ENCODE measurements at places on chromosomes 4 and X.

DNA sequence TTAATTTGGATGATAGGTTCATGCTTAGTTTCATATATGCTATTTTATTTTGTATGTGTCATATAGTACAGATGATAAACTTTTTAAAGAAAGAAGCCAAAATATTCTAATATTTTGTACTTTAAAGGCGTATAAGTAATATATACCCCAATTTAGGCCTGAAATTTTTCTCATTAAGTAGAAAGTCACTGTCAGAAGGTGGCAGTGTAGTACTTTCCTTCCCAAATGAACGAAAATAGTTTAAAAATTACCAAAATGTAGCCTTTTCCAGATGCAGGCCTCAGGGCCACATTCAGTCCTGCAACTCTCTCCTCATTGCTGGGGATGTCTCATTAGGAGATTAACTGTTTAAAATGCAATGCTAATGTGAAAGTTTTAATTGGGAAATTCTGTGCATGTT is 1263.6 kb downstream of the C4orf33 start:
- DNase-seq: no peak

DNA sequence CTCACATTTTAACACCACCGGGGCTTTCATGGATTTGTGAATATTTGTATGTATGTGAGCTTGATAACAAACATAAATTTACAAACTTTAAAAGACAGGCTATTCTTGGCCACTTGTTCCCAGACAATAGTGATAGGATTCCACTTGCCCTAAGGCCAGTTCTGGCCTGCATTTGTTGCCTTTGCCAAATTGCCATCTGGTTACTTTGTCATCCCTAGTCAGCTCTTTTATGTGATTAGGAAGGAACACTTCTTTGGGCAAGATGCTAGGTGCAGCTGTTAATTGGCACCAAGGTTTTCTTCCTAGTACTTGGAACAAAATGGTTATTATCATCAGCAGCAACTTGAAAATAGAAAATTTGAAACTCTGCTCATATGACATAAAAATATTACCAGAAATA is 63.3 kb downstream of the CCSER1 start:
- DNase-seq: no peak

DNA sequence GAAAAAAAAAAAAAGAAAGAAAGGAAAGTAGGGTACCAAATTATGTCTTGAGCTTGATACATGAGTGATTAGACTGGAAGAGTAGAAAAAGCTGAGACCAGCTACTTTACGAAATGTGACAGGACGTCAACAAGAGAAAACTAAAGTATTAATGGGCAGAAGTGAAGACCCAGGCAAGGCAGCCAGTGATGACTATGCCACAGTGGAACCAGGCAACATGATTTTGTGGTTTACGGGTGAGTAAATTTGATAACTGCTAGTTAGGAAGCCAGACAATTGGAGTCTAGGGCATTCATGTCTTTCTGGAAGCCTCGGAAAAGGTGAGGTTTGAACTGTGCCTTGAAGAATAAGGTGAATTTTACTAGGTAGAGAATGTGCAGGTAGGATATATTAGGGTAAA is 326.4 kb downstream of the TENM3 start:
- DNase-seq: no peak

- no peak for DNase-seq
Measured at GRCh38 chrX:72028701-72029470, 102.8 kb downstream of the RTL5 start.

GRCh38 chr4:95409750-95410149 is 139.0 kb downstream of the UNC5C start:
- DNase-seq: no peak

GRCh38 chr4:6349896-6350603 is 80.4 kb downstream of the WFS1 start:
- DNase-seq: no peak

DNA sequence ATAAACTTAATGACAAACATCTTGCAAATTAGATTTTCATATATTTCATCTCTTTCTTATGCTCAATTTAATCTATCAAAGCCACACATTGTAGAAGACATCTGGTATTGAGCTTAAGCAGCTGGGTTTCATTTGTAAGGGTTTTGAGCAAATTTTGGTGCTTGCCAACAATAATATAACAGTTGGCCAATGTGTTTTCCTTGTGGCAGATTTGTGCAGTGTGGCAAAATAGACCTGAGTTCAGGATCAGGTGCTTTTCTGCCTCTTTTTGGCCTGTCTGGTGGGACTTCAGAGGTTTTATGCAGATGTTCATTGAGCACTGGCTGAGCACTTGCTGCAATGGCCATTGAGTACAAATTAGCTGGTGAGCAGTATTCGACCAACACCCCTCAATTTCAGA is 301.9 kb downstream of the BMPR1B start:
- DNase-seq: no peak

DNA sequence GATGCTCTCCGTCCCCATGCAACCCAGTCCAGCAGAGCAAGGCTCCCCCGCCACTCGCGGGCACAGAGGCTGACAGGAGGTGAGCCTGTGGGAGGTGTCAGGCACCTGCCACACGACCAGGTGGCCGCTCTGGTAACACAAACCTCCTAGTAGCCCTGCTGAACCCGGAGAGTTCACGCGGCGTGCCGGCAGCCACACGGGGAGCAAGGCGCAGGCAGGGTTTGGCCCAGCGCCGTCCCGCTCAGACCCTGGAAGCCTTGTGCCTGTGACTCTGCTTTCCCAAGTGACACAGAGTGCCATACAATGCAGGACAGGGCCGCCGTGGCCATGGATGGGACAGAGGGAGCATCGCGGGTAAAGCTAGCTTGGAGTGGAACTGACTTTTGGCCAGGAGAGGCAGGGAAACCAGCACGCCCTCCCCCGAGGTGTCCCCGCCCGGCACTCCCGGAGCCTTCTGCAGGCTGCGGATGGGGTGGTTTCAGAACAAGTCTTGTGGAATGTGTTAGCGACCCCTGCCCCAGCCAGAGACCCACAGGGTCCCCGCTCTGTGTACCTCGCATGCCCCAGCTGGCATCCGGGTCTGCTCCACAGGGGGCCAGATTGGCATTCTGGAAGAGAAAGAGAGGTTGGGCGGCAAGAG is 44.7 kb upstream of the AFAP1 start:
- DNase-seq: no peak

DNA sequence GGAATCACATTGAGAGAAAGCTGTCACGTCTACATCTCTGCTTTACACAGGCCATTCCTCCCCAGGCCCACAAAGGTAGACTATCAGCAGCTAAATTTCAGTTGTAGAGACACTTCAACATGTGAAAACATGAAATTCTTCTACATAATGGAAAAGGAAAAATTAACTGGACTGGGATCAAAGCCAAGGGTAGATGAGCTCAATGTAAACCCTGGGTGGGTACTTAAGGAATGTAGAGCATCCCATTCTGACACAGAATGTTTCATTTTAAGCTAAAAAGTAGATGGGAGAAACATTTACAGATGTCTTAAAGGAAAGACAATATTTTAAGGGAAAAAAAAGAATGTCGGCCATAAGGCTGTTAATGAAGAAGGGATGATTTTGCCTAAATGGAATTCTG is 51.3 kb upstream of the NPNT start:
- no peak for DNase-seq

DNA sequence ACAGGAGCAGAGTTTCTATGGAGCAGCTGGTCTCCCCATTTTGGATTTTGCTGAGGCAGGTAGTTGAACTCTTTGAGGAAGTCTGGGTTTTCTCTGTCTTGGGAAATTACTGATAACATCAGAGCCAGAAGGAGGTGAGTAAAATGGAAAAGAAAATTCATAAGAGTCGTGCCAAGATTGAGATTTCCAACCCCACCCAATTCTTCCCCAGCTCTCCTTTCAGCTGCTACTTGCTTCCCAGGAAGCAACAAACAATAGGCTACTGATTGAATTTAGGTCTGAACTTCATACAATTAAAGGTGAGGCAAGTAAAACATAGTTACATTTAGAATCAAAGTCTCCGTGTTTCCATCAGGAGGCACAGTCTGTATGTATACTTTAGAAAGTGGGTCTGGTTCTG is 54.6 kb upstream of the EOLA2 start:
- no peak for DNase-seq

All from NCI-H1694 (cell line).